Stimulated activated CD8-positive, alpha-beta memory T cell treated with anti-CD3 and anti-CD28 coated beads, Interleukin-12 subunit alpha, Interleukin-12 subunit beta, amount 100 ng/mL, for 1 hour (primary cell): ENCODE measurements at places on chromosomes 3 and 15.

GRCh38 chr15:86082619-86083380 lies 3.1 kb downstream of the AGBL1 start:
- no peak for DNase-seq

- no peak for DNase-seq
Observed at GRCh38 chr3:64093825-64094712, 70.8 kb upstream of the PSMD6 start.

DNA sequence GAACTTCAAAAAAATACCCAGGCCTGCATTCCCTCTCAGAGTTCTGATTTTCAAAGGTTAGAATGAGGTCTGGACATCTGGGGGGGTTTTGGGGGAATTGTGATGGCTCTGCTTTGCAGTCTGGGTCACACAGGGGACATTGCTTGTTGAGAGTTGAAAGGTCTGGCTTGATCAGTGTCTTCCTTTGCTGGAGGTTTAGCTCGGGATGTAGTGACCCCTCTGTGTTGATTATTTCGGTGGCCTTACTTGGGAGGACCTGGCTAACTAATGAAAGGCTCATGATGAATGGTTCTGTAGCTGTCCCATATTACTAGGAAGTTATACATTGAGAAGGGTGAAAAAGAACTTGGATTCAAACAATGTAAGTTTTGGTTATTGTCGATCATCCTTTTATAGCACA lies 23.7 kb downstream of the TPM1 start:
- DNase-seq: no peak

DNA sequence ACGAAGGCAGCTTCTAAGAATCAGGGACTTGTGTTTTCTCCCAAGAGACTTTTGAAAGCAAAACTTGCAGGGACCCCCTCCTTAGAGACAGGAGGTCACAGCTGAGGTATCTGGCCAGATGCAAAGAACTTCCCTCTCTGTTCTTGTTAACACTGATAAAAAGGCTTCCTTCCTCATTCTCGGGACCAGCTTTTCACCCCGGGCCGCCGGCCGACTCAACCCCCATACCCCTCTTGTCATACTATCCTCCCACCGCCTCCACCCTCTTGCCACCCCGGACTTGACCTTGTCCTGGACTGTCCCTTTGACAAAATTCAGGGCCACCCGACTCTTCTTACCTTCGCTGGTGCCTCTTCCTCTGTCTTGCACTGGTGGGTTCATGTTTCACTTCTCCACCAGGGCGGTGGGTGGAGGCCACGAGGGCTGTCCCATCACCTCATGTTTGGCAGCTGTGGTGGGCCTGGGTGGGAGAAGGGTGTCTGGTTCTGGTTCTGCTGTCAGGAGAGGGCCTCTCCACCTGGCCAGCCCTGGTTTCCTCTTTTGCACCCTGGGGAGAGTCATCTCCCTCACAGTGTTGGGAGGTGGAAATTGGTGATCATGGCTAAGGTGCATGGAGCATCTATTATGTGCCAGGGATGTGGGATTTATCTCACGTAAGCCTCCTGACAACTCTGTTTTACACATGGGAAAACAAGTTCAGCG lies 32.5 kb downstream of the BHLHE40 start:
- DNase-seq: no peak

DNA sequence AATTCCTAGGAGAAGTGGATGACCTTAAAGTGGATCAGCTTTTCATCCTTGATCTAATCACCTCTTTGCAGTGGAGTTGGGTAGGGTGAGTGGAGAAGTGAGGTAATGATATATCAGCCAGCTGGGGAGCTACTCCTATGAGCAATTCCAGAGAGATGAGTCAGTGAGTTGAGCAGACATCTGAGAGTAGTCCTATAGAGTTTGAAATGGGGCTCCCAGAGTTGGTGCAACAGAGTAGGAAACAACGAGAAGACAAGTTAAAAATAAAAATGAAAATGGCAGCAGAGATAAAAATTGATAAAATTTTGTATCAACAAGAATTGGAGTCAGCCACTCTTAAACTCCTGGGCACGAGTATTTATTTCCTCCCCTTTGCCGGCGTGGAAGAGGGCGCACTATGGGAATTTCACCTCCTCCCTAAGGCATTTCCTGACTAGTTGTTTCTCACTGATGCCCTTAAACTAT lies 150.8 kb upstream of the DPH6 start:
- no peak for DNase-seq
